Left lung (tissue), 14 donors: ENCODE measurements at places on chromosomes 4 and X. TPM values are rescaled to one million over a fixed set of nuclear protein-coding genes. Genes with fewer than 3 reads are reported as not detected.

Gene ABCD1
- total RNA-seq: 14.2 TPM

Gene SSX2
- total RNA-seq: not detected

Gene WAS
- total RNA-seq: 49.1 TPM

Gene DDIT4L
- total RNA-seq: 0.55 TPM

Gene ADRA2C
- 1.4 TPM for total RNA-seq

Gene PDZD11
- 29.9 TPM for total RNA-seq

Gene MAGEA6
- not detected for total RNA-seq

Gene NUDT10
- total RNA-seq: 0.12 TPM

Gene H2AZ1
- 200 TPM for total RNA-seq

Gene POF1B
- 0.76 TPM for total RNA-seq

GRCh38 chrX:121013897-121014455 is 28.4 kb upstream of the CT47A1 start:
- no peaks in the 10 kb centered on the region for H3K4me1 ChIP-seq
- H3K36me3 ChIP-seq: no peaks in the 10 kb centered on the region
- H3K4me3 ChIP-seq: no peak overlapping the region
- no peaks in the 10 kb centered on the region for H3K27me3 ChIP-seq
- H3K27ac ChIP-seq: no peak overlapping the region

DNA sequence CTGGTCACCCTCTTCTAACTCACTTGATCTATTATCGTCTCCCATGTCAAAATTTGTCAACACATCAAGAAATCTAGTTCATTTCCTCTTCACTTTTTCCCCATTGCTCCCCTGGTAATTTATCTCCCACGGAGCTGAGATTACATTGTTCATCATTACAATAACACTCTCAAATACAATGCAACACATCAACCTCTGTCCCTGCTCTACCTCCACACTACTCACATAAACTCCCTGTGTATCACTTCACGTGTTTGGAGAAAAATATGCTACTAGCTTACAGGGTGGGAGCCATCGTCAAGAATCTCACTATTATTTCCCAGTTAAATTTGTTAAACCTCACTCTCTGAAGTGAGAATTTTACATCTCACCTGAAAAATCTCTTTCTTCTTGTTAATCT is 1006.4 kb downstream of the ARAP2 start:
- DNase-seq: no peak
- no peaks in the 10 kb centered on the region for H3K36me3 ChIP-seq
- H3K4me1 ChIP-seq: no peaks in the 10 kb centered on the region
- no peaks in the 10 kb centered on the region for H3K27me3 ChIP-seq
- no peak overlapping the region for H3K4me3 ChIP-seq
- H3K27ac ChIP-seq: no peak overlapping the region

- no peaks in the 10 kb centered on the region for H3K27me3 ChIP-seq
- no peak overlapping the region for H3K27ac ChIP-seq
- peaks cover 52% of the 10 kb centered on the region for H3K4me1 ChIP-seq
Measured at GRCh38 chr4:139142087-139142486, 34.9 kb downstream of the ELF2 start.

GRCh38 chr4:84971319-84971932 is 4.9 kb upstream of the WDFY3 start:
- H3K27me3 ChIP-seq: no peaks in the 10 kb centered on the region
- DNase-seq: no peak
- no peaks in the 10 kb centered on the region for H3K4me1 ChIP-seq
- H3K36me3 ChIP-seq: no peaks in the 10 kb centered on the region

DNA sequence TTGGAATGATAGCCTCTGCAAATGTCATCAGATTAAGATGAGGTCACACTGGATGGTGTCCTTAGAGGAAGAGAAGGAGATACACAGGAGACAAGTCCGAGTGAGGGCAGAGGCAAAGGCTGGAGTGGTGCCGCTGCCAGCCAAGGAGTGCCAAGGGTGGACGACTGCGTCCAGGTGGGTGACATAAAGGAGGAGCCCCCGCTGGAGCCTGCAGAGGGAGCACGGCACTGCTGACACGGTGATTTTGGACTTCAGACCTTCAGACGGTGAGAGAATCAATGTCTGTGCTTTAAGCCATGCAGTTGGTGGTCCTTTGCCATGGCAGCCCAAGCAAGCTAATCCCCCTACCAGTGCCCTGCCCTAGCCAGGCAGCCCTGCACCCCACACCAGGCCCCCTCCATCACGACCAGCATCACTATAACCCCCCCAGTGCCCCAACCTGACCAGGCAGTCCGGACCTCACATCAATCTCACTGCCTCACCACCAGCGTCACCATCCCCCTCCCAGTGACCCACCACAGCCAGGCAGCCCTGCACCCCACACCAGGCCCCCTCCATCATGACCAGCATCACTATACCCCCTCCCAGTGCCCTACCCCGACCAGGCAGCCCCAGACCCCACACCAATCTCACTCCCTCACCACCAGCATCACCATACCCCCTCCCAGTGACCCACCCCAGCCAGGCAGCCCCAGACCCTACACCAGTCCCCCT is 130.0 kb downstream of the HMX1 start:
- H3K27ac ChIP-seq: no peak overlapping the region
- no peaks in the 10 kb centered on the region for H3K36me3 ChIP-seq
- no peak overlapping the region for H3K4me3 ChIP-seq
- DNase-seq: no peak
- no peaks in the 10 kb centered on the region for H3K27me3 ChIP-seq

- H3K4me1 ChIP-seq: peaks cover 6% of the 10 kb centered on the region
- peak; percentile 54 for DNase-seq
- peak overlapping the region; percentile 85 for H3K27ac ChIP-seq
- H3K36me3 ChIP-seq: no peaks in the 10 kb centered on the region
Measured at GRCh38 chr4:145935253-145936141, 3.1 kb downstream of the ZNF827 start.

GRCh38 chr4:3254302-3255131 is 5.6 kb downstream of the MSANTD1 start:
- no peaks in the 10 kb centered on the region for H3K27me3 ChIP-seq
- H3K27ac ChIP-seq: no peak overlapping the region
- H3K4me3 ChIP-seq: no peak overlapping the region
- no peaks in the 10 kb centered on the region for H3K4me1 ChIP-seq
- H3K36me3 ChIP-seq: peaks cover 10% of the 10 kb centered on the region

DNA sequence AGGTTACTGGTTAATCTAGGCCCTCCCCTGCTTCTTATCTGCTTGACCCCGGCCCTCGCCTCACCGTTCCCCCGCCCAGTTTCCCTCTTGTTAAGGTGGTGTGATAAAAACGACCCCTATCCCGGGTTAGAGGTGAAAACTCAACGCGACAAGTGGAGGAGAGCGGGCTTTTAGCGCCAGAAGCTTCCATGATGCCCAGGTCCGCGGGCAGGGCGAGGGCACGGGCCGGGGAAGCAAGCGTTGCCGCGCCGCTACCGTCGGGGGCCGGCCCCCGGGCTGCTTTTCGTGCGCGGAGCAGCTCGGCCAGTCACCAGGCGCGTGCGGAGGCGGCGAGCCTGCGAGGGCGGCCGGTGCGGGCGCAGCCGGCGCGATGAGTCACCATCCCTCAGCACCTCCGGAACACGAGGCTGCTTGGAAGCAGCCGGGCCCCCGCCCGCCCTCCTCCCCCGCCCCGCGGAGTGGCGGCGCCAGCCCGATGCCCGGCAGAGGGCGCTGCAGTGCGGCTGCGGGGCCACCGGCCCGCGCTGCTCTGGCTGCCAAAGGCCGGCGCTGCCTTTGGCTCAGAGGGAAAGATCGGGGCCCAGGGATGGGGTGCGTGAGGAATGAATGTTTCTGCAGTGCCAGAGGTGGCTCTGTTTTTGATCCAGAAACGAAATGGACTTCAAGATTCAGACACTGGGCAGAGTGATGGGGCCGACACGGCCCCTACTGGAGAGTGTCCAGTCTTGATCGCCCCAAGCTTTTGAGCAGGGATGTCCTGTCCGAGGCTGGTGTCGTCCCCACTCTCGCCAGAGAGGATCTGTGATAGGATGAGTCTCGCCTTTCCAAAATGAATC is 107.8 kb downstream of the NHSL2 start:
- DNase-seq: peak; percentile 96
- H3K27ac ChIP-seq: no peak overlapping the region
- H3K4me1 ChIP-seq: peaks cover 4% of the 10 kb centered on the region
- H3K36me3 ChIP-seq: no peaks in the 10 kb centered on the region
- no peak overlapping the region for H3K4me3 ChIP-seq

GRCh38 chrX:13043938-13044337 is 482 bp downstream of the FAM9C start:
- DNase-seq: no peak
- no peaks in the 10 kb centered on the region for H3K27me3 ChIP-seq
- no peak overlapping the region for H3K27ac ChIP-seq
- H3K4me1 ChIP-seq: peaks cover 15% of the 10 kb centered on the region
- H3K4me3 ChIP-seq: no peak overlapping the region
- no peaks in the 10 kb centered on the region for H3K36me3 ChIP-seq

DNA sequence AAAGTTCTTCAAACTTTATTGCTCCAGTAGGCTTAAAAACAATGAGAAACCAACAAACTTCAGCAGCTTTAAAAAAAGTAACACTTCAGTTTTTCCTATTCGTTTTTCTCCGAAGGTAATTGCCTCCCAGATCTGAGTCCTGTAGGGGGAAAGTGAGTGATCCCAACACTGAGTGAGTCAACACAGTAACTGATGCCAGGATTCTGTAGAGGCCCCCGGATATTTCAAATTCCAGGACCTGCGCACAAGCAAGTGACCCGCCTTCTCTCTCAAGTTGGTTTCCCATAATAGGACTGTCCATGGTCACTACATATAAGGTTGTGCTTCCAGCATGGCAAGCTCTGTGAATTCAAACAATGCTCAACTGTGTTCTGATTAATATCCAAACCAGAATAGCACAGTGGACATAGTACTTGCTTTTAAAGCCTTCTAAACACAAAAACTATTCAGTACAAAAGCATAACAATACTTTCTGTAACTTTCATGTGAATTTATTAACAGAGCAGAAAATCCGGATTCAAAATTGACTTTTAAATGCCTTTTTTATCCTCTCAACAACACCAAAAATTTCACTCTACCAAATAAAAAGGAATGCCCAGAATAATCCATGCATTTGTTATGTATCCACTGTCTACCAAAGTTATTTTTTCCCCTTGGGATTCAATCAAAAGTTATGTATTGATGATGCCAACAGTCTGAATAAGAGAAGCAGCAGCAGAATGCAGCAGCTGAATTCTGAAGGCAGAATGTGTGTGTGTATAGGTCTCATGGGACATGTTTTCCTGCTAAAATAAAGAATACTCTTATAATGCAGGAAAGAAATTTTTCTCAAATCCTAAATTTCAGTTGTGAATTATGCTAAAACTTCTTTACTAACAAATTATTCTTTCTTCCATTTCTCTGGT is at the start of gene DMD:
DMD (minus strand) TSS at position 194 of the 905 bp plus-strand sequence. CDS start 237 bp downstream, outside the sequence.
- H3K36me3 ChIP-seq: no peaks in the 10 kb centered on the region
- DNase-seq: peak; percentile 19
- peak within 1 kb of the TSS; percentile 29 for H3K4me3 ChIP-seq

DNA sequence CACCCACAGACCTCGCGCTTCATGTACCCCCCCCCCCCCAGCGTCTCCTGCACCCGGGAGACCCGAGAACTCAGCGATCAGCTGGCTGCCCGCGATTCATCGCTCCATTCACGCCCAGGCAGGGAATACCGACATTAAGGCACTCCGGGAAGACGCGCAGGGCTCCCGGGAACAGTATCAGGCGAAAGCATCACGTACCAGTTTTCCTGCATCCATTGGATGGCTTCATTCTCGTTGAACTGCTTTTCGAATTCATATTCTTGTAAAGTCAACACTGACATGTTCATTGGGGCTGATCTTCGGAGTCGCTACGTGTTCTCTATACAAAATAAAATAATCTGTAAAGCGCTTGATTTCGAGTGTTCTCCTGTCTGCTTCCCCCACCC is 373 bp downstream of the ELOVL6 start:
- H3K27ac ChIP-seq: peak overlapping the region; percentile 61
- H3K36me3 ChIP-seq: no peaks in the 10 kb centered on the region
- peak; percentile 29 for DNase-seq
- H3K4me1 ChIP-seq: peaks cover 10% of the 10 kb centered on the region
- peaks cover 25% of the 10 kb centered on the region for H3K27me3 ChIP-seq
- peak overlapping the region; percentile 82 for H3K4me3 ChIP-seq

DNA sequence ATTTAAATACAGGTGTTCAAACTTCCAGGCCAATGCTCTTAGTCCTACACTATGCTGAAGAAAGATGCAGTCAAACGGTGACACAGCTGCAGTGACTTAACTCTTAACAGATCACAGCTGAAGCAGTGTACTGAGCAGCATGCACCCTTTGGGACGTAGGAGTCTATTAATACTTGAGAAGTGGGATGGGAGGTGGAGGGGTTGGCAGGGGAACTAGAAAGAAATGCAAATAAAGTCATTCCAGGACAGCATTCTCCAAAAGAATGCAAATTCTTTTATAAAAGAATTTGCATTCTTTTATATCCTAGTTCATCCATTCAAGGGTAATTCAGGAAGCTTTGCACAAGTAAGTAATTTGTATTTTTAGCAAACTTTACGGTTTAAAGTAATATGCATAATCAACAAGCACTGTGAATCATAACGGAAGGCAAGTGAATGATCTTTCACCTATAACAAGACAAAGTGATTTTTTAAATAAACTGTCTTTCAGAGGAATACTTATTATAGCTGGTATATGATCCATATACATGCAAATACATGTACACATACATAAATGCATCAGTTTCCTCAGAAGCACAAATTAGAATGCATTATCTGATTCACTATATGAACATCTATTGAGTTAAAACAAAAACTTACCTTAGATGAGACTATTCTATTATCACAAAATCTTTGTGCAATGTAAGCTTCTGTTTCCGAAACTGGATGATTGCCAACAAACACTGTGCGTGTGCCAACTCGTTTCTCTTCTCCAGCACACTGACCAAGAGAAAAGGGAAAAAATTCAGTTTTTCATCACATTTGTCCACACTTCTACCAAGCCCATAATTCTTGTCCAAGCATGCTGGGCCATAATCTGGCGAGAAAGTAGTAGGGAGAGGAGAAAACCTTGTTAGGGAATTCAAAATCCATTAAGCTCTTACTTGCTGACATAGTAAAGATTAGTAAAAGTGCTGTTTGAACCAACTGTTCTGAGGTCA is 106.5 kb downstream of the ATP11C start:
- H3K27me3 ChIP-seq: no peaks in the 10 kb centered on the region
- H3K4me1 ChIP-seq: peaks cover 13% of the 10 kb centered on the region
- DNase-seq: no peak
- no peak overlapping the region for H3K4me3 ChIP-seq
- H3K36me3 ChIP-seq: no peaks in the 10 kb centered on the region

DNA sequence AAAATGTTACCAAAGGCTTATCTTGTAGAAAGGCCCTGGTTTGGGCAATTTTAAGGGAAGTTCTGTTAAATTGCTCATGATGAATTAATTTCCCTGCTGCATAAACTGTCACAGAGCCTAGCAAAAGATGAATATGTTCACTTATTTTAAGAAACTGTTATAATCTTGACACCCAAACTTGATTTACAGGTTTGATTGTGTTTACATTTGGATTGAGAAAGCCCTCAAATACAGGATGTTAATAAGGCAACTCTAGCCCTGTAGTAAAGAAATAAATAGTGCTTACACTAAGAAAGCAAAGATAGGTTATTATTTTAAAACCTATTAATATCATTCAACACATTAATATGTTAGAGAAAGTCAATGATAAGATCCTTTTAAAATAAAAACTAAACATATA is 18.3 kb downstream of the GYG2 start:
- H3K36me3 ChIP-seq: no peaks in the 10 kb centered on the region
- H3K4me3 ChIP-seq: no peak overlapping the region
- H3K4me1 ChIP-seq: no peaks in the 10 kb centered on the region
- no peaks in the 10 kb centered on the region for H3K27me3 ChIP-seq
- DNase-seq: no peak
- no peak overlapping the region for H3K27ac ChIP-seq
